ENCODE measurements at places on chromosomes 7 and 10.

DNA sequence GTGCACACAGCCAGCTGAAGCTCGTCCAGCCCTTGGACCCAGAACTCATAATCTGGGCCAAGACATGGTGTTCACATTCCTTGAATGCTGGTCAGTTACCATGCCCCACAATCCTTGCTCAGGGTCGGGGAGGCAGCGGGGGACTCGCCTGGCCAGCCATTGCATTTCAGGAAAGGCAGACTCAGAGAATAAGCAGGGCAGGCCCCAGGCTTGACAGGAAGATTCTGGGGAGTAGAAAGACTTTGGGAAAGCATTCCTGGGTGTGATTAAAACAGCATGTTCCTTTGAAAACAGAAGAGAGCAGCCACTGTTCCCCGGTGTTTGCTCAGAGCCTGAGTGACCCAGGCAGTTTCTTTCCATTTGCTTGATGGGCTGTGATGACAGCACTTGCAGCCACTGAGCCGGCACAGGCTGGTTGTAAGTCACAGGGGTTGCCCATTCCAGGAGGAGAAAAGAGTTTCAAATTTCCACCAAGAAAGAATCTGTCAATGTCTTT, 473.7 kb downstream of the TYW1 start:
- no peak for DNase-seq

- DNase-seq = no peak
These were observed 892.0 kb upstream of the AUTS2 start for GRCh38 chr7:68706291-68706690.

DNA sequence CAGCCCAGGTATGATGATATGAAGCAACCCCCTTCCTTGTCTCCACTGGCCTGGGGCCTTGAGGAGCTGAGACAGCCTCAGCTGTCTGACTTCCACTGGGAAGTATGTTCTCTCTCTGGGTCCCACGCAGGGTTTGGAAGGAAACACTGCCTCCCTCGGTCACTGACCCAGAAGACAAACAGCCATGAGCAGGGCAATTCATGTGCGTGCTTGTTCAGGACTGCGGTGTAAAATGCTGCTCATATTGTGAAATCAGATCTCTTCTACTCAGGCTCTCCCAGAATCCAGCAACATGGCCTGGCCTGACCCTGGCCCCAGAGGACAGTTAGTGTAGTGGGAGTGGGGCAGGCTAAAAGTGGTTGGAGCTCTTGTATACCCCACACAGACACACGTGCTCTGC, 2.8 kb downstream of the CLCN1 start:
- no peak for DNase-seq

DNA sequence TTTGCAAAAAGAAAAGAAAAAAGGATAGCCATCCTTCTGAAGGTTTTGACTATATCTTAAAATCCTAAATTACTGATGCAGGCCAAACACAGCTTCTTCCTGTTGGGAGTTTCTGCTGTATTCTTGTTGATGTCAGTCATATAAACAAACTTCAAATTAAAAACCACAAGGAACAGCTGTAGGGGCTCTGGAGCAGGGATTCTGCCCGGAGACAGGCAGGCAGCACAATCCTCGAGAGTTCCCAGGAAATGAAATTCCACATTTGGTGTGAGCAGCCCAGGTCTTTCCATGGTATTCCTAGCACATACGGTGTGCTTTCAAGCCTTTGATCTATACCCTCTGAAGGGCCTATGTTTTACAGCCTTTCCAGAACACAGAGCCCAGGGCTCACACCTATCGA, 43.2 kb downstream of the INSYN2A start:
- no peak for DNase-seq

DNA sequence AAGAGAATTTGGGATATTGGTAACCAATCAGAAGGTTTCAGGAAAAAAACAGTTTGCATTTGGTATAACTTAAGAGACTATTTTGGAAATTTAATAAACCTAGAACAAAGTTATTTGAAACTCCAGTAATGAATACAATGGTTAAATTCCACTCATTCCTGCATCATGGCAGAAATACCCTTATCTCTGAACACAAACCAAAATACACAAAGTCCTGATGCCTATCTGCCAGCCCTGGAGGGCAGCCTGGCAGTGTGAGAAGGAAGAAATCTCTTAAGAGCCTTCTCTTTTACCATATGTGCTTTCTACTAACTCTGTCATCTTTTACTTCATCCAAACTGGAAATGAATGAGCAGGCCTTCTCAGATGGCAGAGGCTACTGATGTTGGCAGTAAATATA, 147.1 kb upstream of the LYZL1 start:
- DNase-seq = no peak

- DNase-seq = no peak
These were observed 23.1 kb downstream of the ZNF467 start for GRCh38 chr7:149750122-149750845.

GRCh38 chr7:106382929-106383328, 98.1 kb upstream of the NAMPT start:
- DNase-seq = no peak

GRCh38 chr10:97514344-97514743, 15.6 kb downstream of the UBTD1 start:
- no peak for DNase-seq

DNA sequence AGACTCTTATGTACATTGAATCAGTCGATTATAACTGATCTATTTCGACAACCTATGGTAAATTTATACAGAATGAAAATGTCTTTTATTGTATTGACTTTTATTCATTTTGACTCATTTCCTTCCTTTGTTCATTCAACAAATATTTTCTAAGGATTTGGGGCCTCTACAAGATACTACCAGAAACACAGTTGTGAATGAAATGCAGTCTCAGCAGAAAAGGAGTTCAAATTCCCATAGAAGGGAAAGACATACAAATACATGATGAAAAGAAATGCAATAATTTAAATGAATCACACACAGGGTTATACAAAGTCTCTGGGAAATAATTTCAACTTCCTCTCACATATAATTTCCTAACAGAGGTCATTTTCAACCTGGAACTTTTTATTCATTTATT, 134.0 kb upstream of the SEMA3A start:
- DNase-seq = no peak

GRCh38 chr7:41205600-41205999, 497.3 kb downstream of the INHBA start:
- DNase-seq = no peak

- DNase-seq = no peak
These were observed 6.2 kb downstream of the PYROXD2 start for GRCh38 chr10:98408799-98409198.

- peak; percentile 45 for DNase-seq
These were observed 525.7 kb downstream of the KCNMA1 start for GRCh38 chr10:77111611-77112550.

- no peak for DNase-seq
These were observed 15.5 kb downstream of the CREB3L2 start for GRCh38 chr7:137986252-137987017.

GRCh38 chr7:154424350-154424749, 372.2 kb downstream of the DPP6 start:
- DNase-seq = no peak

DNA sequence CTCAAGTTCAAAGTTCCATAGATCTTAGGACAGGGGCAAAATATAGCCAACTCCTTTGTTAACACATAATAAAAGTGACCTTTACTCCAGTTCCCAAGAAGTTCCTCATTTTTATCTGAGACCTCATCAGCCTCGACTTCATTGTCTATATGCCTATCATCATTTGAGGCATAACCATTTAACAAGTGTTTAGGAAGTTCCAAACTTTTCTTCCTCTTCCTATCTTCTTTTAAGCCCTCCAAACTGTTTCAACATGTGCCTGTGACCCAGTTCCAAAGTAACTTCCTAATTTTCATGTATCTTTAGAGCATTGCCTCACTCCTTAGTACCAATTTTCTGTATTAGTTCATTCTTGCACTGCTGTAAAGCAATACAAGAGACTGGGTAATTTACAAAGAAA, 569.1 kb downstream of the ANKRD7 start:
- DNase-seq = no peak

DNA sequence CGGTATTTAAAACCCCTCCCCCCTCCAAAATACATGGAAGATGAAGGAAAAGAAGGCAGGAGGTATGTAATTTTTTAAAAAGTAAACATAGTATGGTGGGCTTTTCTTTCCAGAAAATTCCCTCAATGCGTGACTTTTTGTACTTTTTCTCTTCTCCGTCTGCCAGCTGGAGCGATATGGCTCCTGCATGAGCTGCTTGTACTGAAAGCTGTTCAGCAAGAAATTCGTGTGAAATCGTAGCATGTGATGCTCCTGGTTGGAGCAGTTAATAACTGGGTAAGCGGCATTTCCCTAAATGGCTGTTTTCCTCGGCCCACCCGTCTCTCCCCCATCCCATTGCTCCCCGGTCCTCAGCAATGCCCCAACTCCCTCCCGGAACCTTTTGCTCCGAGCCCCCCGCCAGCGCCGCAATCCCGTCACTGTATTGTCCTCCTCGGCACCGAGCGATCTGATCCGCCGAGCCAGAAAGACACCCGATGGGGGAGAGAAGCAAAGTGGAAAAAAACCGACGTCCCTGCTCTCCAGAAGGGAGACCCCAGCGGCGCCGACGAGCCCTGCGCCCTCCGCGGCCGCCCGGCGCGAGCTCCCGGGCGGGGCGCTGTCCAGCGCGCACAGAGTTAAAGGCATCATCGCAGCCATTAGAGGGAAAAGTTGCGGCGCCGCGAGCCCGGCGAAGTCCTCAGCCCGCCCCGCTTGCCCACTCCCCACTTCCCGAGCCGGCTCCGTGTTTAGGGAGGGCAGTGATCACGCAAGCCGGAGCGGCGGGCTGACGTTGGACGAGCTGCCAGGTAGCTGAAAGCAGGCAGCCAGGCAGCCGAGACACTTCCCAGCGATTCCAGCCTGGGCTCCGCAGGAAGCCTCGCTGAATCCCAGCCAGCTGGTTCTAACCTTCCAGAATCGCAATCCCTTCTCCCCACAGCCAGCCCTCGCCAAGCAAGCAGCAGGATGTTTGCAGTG, at the start of gene VSTM2A:
Gene VSTM2A (plus strand): TSS at position 707 of the 957 bp plus-strand sequence. CDS start 356 bp downstream, outside the sequence.
- no peak for DNase-seq

GRCh38 chr10:7968510-7969112, 85.9 kb upstream of the GATA3 start:
- no peak for DNase-seq

DNA sequence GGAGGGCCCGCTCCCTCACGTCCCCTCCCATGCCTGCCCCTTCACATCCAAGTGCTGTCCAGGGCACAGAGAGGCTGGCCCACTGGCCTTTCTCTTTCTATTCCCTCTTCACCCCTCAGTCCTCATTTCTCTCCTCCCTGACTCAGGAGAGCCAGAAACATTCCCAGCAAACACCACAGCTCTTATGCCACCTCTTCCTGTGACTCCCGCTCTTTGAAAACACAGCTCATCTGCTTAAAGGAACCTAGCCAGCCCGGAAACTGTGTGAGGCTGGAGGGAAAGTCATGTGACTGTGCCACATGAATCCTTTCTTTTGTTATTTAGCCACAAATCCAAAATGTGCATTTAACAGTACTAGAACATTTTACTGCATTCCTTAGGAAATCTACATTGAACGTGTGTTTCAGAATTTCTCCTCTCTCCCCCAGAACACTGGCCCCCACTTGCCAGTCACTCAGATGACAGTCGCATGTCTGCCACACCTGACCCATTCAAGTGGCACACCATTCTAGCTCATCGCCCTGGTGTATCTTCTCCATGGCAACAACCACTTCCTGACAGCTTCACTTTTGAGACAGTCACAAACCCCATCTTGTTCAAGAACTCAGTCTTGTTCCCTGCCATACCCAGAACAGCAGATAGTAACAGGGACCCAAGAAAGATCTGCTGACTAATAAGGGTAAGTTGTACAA, 42.8 kb downstream of the GRB10 start:
- no peak for DNase-seq

DNA sequence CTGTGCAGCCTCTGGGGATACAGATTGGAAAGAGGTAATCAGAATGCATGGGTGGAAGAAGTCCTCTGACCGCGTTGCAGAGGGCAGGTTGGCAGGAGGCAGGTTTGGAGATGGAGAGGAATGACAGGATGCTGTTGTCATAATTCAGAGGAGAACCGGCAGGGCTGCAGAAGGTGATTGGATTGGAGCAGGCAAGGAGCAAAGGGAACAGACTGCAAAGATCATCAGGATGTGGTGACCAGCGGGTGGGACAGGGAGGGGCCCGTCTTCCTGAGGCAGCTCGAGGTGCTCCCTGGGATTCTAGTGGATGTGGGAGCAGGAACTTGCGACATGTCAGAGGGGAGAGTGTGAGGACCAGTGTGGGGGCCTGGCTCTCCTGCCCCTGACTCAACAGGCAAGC, 78.5 kb upstream of the PPIF start:
- DNase-seq = no peak

DNA sequence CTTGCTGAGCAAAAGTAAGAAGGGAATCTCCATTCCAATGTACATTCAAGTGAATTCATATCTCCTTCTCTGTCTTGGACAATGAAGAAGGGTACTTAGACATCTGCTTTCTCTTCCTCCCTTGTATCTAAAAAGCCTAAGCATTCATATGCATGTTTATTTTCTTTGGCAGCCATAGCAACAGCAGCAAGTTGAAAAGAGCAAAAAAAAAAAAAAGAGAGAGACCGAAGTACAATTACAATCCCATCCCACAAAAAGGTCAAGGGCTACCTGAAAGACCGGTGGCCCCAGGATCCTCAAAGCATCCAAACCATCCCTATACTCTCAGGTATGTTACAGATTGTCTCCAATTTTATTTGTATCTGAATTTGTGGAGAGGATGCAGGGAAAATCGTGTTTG, 4.1 kb downstream of the OR2F1 start:
- DNase-seq = no peak

- DNase-seq = no peak
These were observed 218.0 kb downstream of the PHF14 start for GRCh38 chr7:11191574-11192220.

DNA sequence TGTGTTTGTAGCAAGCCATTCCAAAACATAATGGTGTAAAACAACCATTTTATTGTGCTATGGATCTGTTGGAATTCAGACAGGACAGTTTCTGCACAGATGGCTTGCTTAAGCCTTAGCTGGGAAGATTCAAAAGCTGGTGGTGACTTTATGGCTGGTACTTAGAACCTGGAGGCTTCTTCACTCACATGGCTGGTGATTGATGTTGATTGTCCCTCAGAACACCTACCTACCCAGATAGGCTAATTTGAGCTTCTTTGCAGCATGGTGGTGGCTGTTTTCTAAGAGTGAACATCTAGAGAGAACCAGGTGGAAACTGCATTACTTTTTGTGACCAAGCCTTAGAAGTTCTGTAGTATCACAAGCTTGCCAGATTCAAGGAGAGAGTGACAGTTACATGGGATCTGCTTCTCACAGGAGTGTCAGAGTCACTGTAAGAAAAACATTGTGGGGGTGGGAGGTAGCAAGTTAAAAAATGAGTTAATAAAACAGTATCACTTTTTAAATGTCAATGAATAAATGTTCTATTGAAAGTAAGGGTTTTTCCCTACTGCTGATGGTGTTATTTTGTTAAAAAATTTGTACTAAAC, 7.1 kb downstream of the R3HCC1L start:
- DNase-seq = no peak

Data from Panc1 (cell line).